ENCODE measurements at places on chromosomes 16 and 17.

- no peak for DNase-seq
Measured at GRCh38 chr17:39765175-39765574, 27.4 kb downstream of the GRB7 start.

DNA sequence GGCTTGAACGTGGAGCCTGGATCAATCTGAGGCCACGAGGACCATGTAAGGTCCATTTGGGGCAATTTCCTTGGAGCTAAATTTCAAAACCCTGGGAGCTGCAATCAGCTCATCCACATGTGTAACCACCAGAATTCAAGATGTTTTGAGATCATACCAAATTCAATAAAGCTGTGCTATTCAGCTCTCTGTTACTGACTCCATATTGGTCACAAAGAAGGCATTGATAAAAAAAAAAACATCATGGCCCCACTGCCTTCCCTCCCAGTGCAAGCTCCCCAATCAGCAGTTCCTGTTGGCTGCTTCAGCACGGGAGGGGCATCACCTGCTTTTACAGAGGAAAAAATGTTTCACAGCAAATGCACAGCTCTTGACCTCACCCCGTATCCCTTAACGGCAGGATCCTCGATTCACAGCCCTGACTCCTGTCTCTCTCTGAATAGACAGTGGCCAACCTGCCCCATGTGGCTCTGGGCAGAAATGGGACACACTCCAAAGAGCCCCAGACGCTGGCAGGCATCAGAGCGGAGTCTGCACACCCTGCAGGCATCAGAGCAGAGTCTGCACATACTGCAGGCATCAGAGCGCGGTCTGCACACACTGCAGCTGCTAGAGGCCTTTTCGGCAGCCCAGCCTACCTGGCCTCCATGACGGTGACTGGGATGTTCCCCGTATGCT, 37.1 kb downstream of the FANCA start:
- no peak for DNase-seq

GRCh38 chr17:12431188-12431587, 234.5 kb upstream of the MYOCD start:
- peak; percentile 1 for DNase-seq

DNA sequence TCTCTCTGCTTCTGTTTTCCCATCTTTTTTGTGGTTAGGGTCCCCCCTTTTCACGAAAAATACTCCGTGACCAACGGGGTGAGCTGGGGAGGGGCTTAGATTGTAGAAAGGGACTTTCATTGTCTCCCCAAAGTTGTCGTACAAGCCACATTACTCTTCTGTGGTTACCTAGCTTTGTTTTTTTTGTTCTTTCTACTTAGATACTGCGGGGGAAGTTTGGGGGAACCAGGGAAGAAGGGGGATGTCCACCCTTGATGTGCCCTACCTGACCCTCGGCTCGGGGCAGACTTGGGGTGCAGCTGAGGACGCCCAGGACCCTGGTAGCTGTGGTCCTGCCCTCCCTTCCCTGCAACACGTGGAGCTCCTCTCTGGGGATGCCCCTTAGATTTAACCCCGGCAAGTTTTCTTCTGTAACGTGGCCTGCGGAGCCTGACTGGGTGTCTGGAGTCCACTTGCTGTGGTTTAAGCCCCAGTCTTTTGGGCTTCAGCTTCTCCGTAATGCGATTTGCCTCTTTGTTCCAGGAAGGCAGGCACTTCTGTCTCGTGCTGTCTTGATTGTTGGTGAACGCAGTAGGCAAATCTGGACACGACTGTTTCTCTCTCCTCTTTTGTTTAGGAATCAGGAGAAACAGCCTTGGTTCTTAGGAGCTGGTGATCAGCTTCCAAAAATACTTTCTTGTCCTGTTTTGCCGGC, 892 bp downstream of the ABCC1 start:
- peak; percentile 58 for DNase-seq

- no peak for DNase-seq
Measured at GRCh38 chr16:62638964-62639870, 603.0 kb upstream of the CDH8 start.

- DNase-seq: no peak
Measured at GRCh38 chr17:17547210-17547764, 44.2 kb downstream of the PEMT start.

DNA sequence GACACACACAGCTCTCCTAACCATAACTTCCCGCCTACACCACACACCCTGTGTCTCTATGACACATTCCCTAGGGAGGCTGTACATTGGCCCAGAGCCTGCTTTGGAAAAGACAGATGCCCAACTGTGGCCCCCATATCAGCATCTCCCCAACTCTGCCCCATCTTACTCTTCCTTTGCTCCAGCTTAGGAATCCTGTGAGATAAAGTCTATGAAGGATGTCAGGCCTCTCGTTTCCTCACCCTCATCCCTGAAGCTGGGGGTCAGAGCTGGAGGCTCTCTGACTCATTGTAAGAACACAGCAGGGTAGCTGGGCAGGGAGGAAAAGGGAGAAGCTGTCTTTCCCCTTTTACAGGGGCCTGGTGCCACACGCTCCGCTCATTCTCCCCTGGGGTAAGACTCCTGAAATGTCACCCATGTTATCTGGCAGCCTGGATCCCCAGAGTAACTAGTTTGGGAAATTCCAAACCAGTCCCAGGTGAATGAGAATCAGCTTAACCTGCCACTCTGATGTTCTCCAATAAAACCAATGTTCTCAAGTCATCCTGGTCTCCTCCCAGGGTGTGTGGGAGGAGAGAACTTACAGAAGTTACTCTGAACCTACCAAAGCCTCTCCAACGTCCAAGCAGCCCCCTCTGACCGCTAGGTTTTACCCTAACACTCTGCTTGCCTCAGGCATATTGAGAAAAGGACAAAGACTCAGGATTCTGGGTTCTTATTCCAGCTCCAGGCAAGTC, 2.8 kb downstream of the RAPGEFL1 start:
- no peak for DNase-seq

- DNase-seq: no peak
Measured at GRCh38 chr16:30888856-30889499, 4.9 kb downstream of the BCL7C start.

- no peak for DNase-seq
Measured at GRCh38 chr17:4542003-4542725, 13.0 kb downstream of the MYBBP1A start.

DNA sequence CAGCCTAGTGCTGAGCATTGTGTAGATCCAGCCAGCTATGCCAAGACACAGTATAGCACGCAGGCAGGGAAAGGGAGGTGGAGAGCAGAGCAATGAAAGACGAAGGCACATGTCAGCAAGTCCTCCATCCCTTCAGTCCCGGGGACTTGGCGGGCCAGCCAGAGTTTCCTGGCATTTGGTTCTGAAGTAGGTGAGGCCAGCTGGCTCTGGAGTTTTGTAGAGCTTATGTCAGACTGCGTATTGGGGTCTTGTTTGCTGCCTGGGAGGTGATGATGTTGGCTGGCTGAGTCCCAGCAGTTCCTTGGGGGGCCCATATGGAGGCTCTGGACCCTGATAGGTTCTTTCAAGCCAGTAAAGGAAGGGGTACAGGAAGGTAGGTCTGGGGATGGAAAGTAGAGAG, 55.7 kb upstream of the AKTIP start:
- no peak for DNase-seq
